ENCODE measurements at places on chromosomes 12 and 14.

DNA sequence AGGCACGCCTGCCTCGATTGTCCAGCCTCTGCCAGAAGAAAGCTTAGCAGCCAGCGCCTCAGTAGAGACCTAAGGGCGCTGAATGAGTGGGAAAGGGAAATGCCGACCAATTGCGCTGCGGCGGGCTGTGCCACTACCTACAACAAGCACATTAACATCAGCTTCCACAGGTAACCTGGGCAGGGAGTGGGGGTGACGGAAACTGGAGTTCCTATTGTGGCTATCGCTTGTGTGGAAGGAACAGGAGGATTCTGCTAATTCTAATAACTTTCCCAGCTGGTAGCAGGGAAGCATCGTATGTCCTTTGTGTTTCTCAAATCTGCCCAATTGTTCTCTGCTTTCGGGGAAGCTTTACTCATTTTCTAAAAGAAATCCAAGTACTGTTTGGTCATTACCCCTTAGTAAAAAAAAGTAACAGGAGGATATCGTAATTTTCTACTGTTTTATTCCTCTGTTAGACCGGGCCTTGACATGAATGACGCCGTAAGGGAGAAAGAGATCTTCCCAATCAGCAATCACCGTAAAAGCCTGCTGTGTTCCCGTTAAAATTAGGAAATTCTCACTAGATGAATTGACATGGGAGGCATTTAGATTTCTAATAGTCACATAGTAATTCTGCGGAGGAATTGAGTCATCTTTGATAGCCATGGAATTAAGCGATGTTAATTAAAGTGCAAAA, 449 bp downstream of the THAP2 start:
- no peak for DNase-seq

DNA sequence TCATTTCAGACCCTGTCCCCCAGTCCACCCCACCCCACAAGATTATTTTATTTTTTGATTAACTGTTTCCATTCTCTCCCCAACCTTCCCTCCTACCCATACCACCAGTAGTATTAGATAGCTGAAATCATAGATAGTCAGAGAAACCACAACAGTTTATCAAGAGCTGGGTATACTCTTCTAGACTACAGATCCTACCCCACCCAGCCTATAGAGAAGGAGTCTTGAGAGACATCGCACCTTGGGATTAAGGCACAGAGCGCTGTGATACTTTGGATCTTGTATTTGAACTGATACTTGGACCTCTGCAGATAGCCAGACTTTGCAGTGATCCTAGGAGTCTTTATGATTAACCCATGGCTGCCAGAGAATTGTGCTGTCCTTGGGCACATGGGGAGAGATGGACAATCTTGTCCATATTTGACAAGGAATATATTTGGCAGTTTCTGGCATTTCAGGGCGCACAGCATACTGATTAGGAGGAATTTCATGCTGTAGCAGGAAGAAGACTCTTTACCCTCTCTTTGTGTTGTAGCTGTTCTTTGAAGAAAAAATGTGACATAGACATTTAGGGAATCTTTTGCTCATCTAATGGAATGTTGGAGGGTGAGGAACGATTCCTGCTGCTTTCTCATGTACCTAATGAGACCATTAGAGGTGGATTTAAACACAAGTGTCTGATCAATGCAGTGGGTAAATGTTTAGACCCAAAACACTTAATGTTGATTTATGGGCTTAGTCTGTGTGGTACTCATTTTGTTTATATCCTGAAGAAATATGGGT, 982 bp downstream of the RBMS2 start:
- DNase-seq = no peak

GRCh38 chr12:46915082-46915481, 89.3 kb upstream of the SLC38A4 start:
- no peak for DNase-seq

DNA sequence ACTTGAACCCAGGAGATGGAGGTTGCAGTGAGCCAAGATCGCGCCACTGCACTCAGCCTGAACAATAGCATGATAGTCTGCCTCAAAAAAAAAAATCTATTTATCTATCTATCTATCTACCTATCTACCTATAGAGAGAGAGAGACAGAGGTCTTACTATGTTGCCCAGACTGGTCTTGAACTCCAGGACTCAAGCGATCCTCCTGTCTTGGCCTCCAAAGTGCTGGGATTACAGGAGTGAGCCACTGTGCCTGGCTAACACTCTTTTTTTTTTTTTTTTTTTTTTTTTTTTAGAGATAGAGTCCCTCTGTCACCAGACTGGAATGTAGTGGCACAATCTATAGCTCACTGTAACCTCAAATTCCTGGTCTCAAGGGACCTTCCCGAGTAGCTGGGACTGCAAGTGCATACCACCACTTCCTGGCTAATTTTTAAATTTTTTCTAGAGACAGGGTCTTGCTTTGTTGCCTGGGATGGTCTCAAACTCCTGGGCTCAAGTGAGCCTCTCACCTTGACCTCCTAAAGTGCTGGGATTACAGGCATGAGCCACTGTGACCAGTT, 1.9 kb downstream of the FAM186A start:
- DNase-seq = no peak

- DNase-seq = no peak
These were observed 67.2 kb downstream of the CCDC88C start for GRCh38 chr14:91350483-91350812.

DNA sequence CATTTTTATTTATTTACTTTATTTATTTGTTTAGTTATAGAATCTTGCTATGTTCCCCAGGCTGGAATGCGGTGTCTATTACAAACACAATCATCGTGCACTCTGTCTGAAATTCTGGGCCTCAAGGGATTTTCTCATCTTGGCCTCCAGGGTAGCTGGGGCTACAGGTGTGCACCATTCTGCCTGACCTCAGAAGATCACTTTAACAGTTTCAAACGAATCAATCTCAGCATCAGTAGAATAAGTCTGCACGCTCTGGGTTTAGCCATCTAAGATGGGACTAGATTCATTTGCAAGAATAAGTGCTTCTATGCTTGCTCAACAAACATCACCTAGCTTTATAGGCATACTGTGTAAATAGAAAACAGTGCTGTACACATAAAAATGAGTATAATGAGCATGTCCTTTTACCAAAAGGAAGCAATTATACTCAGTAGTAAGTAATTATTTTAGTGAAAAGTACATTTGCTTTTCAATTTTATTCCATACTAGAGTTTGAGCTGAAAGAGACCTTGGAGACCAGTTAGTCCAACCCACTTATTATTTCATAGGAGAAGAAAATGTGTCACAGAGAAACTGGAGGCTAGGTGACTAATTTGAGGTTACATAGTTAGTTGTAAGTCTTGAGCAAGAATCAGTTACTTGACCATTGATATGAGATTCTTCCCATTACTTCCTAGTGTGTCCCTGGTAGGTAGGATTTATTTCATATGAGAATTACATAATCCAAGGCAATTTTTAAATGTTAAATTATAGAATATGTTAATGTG, 456.5 kb upstream of the LMO3 start:
- no peak for DNase-seq

DNA sequence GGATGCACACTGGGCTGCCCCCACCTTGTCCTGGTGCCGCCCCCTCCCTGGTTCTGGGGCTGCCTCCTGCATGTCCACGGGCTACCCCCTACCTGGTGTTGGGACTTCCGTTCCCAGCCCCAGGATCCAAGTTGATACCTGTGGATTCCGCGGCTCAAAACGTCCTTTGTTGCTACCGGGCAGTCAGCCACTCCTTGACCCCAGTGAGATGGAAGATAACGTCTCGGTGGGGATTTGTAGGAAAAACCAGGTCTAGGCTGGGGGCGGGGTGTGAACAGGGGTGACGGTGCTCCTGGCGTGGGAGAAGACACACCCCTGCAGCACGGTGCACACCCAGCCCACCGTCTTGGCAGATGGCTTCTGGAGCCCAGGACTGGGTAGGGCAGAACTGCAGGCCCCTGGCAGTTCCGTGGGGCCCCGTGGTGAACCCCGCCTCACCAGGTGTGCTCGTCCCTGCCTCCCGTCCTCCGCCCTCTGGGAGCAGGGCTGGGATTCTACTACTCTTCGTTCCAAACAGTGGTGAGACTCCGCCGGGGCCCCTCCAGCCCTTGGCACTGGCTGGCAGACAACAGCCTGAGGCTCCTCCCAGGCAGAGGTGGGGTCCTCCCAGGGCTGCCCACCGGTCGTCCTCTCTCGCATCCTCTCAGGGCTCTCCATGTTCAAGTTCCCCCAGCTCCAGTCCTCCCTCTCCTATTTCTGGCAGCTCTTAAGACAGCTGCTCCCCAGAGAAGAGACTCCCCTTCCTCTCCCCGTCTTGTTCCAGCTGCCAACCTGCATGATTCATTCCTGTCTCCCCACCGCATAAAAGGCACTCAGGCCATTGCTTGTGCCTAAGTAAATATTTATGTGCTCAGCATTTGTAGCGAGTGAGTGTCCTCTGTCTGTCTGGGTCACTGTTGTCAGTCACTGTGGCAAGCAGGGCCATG, 75.5 kb downstream of the FBXL14 start:
- DNase-seq = no peak

GRCh38 chr12:42140901-42141300, 3.8 kb downstream of the GXYLT1 start:
- no peak for DNase-seq

DNA sequence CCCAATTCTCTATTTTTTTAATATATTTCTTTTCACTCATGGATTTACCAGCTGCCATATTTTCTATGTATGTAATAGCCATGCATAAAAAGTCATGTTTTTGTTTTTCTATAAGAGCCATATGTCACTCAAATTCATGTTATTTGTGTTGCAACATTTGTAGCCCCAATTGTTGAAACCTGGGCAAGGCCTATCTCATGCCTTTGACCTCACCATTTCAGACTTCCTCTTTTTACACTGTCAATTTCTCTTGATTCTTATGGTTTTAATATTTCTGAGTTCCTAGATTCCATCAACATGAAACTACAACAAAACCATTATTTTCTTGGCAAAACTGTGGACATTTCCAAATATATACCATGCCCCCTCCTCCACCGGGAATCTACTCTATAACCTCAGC, 647.5 kb downstream of the C12orf50 start:
- no peak for DNase-seq

DNA sequence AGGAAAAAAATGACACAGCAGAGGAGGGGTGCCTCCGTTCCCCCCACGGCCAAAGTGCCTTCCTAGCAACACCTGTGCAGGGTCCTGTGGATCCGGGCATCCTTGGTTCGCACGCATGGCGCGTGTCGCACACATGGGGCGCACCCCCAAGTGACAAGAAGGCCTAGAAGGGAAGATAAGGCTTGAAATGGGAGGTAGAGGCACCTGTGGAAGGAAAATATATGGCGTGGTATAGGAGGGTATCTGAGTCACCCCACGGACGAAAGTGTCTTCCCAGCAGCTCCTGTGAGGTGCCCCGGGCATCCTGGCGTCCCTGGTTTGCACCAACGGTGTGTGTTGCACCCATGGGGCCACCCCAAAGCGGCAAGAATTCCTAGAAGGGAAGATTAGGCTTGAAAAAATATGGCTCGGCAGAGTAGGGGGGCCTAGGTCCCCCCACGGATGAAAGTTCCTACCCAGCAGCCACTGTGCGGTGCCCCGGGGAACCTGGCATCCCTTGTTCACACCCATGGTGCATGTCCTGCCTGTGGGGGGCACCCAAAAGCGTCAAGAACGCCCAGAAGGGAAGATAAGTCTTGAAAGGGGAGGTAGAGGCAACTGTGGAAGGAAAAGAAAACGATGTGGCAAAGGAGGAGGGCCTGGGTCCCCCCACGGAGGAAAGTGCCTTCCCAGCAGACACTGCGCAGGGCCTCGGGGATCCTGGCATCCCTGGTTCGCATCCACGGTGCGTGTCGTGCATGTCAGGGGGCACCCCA, 280.0 kb downstream of the ALG10 start:
- no peak for DNase-seq

GRCh38 chr12:53057816-53058500, 8.1 kb downstream of the TNS2 start:
- DNase-seq = no peak

- DNase-seq = no peak
These were observed 179.0 kb upstream of the IGF1 start for GRCh38 chr12:102659200-102659911.

GRCh38 chr14:89041257-89041582, 216.8 kb downstream of the TTC8 start:
- no peak for DNase-seq

- no peak for DNase-seq
These were observed 3.8 kb upstream of the KRT85 start for GRCh38 chr12:52370926-52371608.

Data from activated T-helper 1 cell treated with anti-CD3 and anti-CD28 coated beads, Interleukin-12 subunit alpha, Interleukin-12 subunit beta, Interleukin-2, Interleukin-4 antibody, amounts not matched to agents 30 ng/mL and 10 ng/mL and 1 ng/mL, durations not matched to agents 14 hours and 24 hours and 36 hours (primary cell).